Stimulated activated CD4-positive, alpha-beta T cell treated with anti-CD3 and anti-CD28 coated beads, TNF-alpha, amount 100 ng/mL, for 4 hours (primary cell): ENCODE measurements at places on chromosomes 12 and 14.

DNA sequence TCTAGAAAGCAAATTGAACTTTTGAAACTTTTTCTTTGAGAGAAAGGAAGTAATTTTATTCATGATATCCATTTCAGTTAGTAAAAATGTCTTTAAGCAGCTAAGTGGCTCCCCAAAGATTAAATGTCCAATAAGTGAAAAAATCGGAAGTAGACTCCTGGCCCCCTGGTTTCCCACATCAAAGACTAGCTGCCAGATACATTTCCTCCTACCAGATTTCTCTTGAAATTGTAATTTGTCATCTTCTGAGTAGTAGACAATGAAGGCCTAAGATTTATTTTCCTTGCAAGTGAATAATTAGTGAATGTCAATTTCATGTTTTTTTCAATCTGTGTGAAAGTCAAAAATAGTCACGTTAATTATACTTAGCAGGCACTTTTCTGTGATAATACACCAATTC lies 321.9 kb downstream of the SYT1 start:
- no peak for DNase-seq

DNA sequence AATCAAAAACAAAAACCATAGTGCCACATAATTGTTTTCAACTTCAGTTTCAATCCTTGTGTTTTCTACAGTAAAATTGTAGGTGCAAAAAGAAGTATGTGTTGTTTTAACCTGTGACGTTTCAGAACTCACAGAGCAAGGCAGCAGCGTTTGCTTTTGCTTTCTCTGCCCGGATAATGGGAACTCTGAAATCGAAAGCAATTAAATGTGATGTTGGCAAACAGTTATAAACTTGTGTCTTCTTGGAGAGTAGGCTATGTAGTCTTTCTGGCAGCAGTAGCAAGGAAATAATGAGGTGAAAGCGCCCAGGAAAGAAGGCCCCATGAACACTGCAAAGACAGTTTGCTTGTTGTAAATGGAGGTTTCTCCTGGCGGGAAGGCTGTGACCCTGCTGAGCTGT lies 39.1 kb downstream of the FNTB start:
- DNase-seq: no peak

DNA sequence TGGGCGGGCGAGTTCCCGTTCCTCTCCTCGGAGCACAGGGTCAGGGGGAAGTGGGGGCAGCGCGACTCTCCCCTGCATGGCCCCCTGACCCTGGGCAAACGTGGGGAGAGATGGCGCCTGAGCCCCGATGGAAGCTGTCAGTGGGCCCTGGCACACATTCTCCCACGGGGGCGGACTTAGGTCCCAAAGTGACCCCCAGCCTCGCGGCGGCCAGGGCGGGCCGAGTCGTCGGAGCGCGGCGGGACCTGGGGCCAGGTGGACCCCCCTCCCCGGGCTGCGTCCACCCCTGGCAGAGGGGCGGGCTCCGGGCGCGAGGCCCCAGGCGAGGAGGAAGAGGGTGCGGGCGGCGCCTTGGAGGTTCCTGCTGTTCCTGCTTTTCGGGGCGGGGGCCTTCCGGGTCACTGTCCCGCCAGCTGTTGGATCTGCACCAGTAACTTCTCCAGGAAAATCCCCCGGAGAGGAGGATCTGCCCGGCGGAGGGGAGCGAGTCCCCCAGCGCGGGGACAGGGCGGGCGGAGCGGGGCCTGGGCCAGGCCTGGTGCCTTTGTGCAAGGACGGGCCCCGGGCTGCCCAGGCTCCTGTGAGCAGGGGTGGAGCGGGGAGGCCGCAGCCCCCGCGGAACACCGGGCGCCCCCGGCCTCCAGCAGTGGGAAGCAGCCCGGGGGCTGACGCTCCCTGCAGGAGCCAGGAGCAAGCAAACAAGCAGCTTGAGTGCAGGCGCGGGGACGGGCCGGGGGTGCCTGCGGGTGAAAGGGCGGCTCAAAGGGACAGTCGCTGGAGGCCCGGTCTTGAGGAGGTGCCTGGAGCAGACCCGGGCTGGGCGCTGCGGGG lies 15.3 kb downstream of the TNFAIP2 start:
- no peak for DNase-seq

- DNase-seq: no peak
These were observed 16.4 kb downstream of the NAV3 start for GRCh38 chr12:77847060-77847541.

GRCh38 chr12:132475304-132476037 lies 14.5 kb upstream of the FBRSL1 start:
- DNase-seq: no peak

DNA sequence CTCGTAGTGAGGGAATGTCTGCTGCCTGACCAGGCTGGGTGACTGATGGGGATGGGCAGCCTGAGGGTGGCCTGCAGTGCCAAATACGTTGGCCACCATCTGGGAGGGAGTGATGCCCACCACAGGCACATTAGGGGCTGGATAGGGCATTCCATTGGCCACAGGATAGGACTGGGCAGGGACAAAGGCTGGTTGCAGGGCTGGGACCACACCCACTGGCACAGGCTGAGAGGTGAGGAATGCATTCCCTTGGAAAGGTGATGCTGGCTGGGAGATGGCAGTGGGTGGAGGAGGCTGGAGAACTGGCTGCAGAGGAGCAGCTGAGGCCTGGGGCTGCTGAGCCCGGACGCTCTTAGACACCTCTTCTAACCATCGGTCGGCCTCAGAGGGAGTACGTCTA lies 39.5 kb downstream of the PAPLN start:
- no peak for DNase-seq

DNA sequence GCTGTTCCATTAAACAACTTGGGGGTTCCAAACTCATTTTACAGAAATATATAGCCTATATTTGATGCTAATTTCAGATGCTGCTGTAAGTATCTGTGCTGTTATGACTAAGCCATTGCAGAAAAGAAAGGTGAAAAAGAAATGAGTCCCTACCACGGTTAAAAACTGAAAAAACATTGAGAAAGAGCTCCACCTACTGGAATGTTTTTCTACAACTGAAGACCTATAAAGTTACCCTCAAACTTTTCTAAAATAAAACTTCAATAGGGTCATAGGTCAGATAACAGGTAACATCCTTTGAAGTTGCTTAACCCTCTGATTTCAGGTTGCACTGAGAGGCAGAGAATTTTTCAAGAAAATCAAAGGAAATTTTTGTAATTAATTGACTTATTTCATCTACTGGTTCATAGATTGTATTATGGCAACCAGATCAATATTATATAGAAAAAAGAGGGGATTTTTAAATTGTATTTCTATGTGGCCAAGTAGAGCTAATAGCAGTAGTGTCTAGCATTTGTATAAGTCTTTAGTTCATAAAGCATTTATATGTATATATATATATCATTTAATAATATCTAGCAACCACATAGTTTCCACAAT lies 279.9 kb downstream of the RPS29 start:
- no peak for DNase-seq

DNA sequence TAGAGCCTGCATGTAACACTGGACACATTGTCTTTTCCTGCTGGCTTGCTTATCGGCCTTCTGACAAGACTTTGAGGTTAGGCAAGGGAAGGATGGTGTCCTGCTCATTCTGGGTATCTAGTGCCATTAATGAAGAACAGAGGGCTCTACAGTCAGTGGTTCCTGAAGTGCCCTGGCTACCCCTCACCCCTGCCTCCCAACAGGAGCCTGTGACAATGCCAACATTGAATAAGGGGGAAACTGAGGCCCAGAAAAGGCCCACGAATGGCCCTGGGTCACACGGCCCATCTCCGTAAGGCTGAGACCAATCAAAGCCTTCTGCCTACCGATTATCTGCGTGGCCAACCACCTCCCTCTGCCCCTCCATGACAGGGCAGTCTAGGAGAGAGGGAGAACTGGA lies 2.1 kb downstream of the IFI27L2 start:
- no peak for DNase-seq

DNA sequence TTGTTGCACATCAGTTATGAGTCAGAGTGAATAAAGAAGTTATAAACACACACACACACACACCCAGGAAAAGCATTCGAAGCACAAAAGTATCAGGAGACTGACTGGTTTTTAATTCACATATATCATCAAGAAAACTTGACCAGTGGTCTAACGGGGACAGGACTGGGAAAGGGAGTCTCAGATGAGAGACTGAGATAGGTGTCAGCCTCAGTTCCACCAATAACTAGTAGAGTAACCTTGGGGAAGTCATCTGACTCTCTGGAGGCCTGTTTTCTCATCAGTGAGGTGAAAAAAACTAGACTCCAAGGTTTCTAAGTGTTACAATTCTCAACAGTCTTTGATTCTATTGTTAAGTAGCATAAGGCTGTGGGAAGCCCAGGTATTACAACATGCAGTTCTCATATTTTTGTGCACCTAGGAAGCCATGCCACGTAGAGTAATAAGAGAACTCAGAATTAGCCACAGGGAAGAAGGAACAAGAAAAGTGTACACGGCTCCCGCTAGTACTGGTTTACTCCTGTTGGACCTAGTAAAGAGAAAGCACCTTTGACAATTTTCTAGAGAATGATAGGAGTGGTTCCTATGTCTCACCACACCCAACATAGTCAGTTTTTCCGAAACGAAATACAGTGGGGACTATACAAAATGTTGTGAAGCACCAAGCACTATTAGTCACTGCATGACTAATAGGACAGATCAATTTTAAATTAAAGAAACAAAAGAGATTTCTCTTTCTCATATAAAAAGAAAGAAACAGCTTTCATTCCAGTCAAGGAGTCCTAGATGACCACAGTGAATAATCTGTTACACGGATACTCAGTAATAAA lies 5.0 kb downstream of the PPTC7 start:
- DNase-seq: no peak
